ENCODE measurements at places on chromosomes 1 and 21.

GRCh38 chr1:215923129-215923824, 356.2 kb downstream of the KCTD3 start:
- no peak for DNase-seq

DNA sequence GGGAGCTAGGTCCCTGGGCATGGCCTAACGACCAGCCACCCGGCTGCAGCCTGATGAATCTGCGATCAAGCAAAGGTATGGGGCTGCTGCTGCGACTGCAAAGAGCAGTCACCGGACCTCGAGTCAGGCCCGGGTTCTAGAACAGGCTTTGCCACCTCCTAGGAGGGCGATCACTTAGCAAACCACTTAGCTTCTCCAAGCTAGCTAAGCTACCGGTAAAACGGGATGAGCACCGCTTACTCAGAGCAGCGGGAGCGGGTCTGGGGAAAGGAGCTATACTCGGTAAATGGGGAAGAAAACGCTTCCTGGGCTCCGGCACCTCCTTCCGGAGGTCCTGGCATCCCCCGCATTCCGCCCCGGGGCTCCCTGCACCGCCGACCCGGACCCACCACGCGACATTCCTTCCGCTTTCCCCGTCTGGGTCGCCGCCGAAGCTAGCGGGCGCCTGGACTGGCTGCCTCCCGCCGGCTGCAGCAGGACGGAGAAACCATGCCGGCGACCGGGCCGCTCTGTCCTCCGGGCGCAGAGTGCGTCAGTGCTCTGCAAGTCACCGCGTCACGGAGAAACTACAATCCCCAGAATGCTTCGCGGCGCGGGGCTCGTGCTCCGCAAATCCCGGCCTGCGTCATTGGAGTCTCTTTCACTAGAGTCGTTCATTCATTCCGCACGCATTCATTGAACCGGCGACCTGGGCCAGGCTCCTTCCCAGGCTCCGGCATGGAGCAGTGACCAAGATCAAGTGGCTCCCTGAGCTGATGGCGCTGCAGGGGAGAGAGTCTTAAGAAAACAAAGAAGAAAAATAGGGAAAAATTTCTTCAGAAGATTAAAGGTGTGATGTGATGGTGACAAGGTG, at the start of gene LSM10:
LSM10 (minus strand) TSS at position 531 of the 853 bp plus-strand sequence. CDS start 3,779 bp downstream, outside the sequence.
- DNase-seq = peak; percentile 92

- no peak for DNase-seq
Measured at GRCh38 chr1:114025609-114026401, 46.5 kb downstream of the OLFML3 start.

- DNase-seq = no peak
Measured at GRCh38 chr1:19445417-19446342, 39.7 kb downstream of the CAPZB start.

- no peak for DNase-seq
Measured at GRCh38 chr1:3628445-3628844, 3.6 kb downstream of the TPRG1L start.

- no peak for DNase-seq
Measured at GRCh38 chr1:36658838-36659237, 176.1 kb upstream of the CSF3R start.

DNA sequence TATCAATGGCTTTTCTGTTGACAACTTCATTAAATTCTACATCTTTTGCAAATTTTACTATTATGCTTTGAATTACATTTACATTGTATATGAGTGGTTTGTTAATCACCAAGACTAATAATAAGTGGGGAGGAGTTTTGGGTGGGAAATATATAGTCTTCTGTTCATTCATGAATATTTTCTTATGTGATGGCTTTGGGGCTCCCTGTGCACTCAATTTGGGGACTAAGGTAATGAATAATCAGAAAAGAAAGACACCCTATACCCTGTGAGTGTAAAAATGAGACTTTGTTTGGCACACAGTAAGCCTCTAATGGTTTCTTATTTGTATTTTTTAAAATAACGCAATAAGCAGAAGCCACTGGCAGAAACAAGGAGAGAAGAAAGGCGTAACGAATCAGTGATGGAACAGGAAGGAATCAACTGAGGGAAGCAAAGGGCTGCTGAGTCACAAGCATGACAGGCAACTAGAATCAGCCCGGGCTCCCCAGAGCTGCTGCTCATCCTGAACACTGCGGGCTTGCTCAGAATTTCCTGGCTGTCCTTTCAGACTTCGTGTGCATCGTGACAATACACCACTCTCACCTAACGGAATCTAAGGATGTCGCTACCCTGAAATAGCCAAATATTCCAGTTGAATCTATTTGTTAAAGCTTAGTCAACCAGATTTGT, 20.8 kb upstream of the RGS2 start:
- no peak for DNase-seq

- no peak for DNase-seq
Measured at GRCh38 chr1:171636141-171636540, 14.1 kb downstream of the MYOCOS start.

GRCh38 chr1:76576876-76577524, 290.3 kb upstream of the ST6GALNAC5 start:
- DNase-seq = no peak

DNA sequence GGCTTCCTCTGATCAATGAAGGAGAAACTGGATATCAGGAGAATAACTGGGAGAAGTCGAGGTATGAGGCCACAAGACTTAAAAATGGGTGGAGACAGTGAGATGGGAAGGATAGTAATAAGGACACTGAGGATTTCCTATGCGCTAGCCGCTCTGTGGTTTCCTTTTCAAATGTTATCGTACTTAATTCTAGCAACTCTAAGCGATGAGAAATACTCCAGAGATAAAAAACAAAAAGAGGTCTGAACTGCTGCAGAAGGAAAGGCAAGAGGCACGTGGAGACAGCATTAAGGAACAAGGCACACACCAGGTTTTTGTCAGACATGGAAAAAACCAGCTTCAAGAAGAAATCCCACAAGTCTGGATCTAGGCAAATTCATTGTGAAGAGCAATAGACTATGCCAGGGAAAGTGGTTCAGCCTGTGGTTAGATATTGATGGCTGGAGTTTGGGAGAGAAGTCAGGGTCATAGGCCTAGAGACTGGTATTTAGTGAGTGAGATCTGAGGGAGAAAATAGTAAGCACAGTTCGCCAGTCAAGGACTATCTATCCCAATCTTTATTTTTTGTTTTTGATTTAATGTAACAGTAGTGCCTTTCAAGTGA, 5.3 kb downstream of the CLCA2 start:
- peak; percentile 13 for DNase-seq

DNA sequence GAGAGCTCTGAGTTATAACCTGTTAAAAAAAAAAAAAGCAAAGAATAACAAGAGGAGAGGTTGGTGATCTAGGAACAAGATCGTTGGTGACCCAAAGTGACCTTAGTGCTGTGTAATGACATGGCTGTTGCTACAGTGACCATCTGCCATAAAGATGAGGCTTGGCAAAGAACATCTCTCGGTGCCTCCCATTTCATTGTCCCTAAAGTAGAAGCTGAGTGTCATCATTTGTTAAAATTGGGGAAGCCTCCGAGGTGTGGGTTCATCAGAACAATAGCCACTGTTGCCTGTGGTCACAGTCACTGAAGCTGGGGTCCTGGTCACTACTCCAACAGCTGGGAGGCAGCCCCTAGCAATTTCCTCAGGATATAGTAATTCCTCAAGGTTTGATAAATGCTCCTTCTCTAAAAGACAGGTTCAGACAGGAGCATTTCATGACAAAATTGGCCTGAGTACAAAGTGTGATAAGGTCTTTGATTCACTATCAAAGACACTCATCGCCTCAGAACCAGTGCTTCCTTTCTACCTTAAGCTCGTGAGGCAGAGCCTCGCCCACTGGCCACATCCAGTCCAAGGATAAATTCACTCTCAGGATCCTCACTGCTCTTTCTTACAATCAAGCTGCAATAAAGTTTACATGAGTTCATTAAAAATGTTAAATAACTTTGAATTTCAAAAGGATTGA, 81.9 kb upstream of the RGS2 start:
- DNase-seq = no peak

GRCh38 chr1:2473198-2473597, 2.9 kb upstream of the PLCH2 start:
- no peak for DNase-seq

- DNase-seq = no peak
Measured at GRCh38 chr1:111742938-111743549, 3.8 kb upstream of the INKA2 start.

DNA sequence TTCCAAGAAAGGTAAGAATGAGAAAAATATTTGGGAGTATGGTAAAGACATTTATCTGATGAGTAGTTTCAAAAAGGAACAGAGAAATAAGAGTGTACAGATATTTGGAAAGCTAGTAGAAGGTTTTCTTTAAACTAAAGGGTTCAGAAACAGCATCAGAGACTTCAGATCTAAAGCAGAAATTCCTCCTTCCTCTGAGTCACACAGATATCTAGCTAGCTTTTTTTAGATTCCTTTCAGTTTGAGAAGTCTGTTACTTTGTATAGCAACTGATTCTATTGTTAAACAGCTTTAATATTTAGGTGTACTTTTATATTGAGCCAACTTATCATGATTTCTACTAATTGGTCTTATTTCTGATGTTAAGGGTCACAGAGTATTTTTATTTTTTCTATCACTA, 4.7 kb downstream of the AMY2B start:
- DNase-seq = no peak

DNA sequence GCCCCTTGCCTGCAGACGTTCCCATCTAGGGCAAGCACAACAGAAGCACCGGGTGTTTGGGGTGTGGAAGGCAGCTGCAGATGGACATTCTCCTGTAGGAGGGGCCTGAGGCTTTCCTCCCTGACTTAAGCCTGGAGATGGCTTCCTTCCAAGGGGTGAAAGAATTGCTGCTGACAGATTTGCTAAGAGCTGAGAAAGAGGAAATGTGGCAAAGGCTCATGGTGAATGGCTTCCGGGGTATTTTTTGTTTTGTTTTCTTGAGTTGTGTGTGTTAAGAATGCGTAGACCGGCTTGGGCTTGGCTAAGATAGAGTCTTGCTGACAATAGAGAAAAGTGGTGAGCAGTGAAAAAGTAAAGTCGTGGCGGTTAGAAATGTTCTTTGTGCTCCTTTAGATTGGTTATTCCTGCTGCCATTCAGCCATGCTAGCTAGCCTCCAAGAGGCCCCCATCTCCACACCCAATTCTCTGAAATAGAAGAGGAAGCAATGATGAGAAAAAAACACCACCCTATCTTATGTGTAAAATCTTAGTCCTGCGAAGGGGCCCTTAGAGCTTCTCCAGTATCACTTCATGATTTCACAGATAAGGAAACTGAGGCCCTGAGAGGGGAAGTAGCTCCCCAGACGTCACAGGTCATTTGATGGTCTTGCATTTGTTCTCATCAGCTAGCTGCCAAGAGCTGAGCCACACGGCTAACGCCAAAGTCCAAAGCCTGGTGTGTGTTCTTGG, 36.9 kb downstream of the EIF2D start:
- peak; percentile 78 for DNase-seq

DNA sequence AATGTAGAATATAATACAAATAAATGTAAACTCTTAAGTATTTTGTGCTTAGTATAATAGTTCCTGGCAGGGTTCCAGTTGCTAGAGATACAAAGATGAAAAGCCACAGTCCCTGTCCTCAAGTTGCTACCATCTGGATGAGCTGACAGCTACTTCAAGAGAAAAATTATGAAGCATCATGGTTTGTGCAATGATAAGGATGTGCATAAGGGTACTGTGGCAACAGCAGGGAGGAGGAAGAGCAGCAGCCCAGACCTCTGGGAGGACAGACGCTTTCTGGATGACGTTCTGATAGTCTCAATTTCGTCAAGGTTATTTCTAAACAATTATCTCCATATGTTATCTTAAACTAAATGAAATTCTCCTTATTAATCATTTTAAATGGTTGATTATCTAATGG, 198.9 kb downstream of the NTNG1 start:
- DNase-seq = no peak

- no peak for DNase-seq
Measured at GRCh38 chr1:238141353-238141752, 250.6 kb upstream of the ZP4 start.

DNA sequence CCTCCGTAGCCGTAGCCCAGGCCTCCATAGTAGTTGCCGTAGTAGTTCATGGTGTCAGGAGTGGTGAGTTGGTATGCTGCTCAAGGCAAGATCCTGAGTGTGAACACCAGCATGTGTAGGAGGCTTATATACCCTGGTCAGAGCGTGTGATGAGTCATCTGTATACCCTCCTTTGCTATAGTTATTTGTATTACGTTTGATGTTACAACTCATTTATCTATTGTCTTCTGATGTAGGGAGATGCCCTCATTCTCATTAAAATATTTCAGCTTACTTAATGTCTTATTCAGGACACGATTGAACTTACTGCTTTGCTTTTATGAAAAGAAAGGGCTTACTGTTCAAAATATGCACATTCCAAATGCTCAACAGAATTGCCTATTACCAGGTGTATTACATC, at the start of gene KRTAP19-5:
KRTAP19-5 (minus strand) TSS at position 101 of the 400 bp plus-strand sequence; CDS start at position 50, 51 bp downstream.
- DNase-seq = no peak

DNA sequence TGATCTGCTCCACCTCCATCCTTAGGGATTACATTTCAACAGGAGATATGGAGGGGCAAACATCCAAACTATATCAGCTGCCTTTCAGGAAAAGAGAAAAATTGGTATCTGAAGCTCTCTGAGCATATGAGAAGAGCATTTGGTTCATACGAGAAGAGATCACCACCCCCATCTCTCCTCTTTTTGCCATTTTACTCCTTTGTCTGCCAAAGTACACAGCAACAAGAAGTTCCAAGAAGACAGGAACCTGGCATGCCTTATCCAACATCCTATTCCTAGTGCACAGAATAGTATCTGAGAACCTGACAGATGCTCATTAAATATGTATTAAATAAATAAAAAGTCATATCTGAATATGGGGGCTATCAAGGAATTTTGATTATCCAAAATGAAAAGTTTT, 142.5 kb upstream of the PKN2 start:
- DNase-seq = no peak

GRCh38 chr1:229204921-229205777, 65.8 kb upstream of the RAB4A start:
- DNase-seq = no peak

DNA sequence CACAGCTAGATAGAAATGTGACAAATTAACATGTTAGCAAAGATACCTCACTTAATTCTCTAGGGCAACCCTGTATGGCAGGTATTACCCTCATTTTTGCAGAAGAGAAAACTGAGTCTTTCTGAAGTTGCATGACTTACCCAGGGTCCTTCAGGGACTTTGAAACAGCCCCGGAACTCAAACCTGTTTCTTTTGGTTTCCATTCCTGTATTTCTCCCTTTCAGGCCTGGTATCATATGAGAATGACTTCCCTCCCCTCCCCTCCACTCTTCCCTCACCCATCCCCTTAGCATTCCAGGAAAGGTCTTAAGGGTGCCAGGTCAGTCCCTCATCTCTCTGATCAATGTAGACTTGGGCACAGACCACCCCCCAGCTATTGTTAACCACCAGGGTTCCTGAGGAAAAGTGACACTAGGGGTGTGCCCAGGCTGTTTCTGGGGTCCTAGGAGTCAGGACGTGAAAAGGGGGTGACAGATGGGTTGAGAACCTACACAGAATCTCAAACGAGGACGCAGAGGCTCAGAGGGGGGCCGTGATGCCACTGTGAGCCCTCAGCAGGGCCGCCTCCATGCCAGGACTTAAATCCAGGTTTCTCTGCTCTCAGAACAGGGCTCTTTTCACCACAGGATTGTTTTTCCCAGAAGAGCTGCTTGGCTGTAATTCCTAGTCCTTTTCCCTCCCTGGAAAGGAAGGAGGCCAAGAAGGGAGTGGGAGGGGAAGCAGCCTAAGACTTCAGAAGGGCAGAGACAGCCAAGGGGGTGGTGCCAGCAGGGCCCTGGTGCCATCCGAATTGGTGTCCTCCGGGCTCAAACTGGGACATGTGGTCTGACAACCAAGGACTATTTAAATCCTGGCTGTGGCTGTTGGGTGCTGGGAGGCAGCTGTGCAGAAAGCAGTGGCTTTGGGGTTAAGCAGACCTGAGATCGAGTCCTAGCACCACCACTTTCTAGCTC, 2.1 kb upstream of the WASF2 start:
- DNase-seq = no peak

All from hematopoietic multipotent progenitor cell treated with erythropoietin and hydrocortisone succinate and interleukin-3 and kit ligand, for 8 days (in vitro differentiated cells).